Non-pigmented ciliary epithelial cell (primary cell): ENCODE measurements at places on chromosomes 6 and 20.

GRCh38 chr6:31299947-31300346, 28.1 kb upstream of the HLA-C start:
- no peak for DNase-seq

GRCh38 chr20:33250666-33251065, 14.9 kb downstream of the BPIFA1 start:
- no peak for DNase-seq

GRCh38 chr20:59794555-59794954, 138.9 kb downstream of the SYCP2 start:
- no peak for DNase-seq

GRCh38 chr6:145028144-145028818, 707.0 kb downstream of the EPM2A start:
- no peak for DNase-seq

DNA sequence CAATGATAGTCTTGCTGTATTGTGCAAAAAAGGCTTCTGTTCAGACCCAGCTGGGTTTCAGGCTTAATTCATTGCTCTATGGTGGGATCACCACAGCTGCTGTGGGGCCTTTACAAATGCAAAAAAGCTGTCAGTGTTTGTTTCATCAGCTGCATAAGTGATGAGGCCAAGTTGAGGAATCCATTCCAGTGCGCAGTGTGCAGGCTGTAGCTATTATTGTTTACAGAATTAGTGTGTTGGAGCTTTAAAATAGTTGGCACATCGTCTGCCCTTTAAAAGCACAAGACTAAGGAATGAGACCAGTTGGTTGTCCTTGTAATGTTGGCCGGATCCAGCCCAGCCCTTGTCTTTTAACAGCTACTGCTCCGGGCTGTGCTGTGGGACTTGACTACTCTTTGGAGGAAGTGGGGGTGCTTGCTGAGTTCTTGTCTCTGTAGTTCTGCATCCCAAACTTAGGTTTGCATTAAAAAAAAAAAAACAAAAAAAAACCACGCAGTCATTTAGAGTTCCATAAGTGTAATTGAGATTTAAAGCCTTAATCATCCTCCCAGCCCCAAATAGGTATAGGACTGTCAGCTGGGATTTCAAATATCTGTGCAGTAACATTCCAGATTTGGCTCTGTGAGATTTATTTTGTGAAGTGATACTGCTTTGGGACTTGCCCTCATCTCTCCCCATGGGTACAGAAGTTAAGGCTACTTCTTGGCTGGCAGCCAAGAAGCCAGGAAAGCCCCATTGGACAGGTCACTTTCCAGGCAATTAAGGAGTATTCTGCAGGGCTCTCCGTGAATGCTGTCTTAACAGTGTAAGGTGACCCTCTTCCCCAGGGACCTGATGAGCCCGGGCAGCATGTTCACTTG, 19.3 kb downstream of the JARID2 start:
- DNase-seq, result no peak

DNA sequence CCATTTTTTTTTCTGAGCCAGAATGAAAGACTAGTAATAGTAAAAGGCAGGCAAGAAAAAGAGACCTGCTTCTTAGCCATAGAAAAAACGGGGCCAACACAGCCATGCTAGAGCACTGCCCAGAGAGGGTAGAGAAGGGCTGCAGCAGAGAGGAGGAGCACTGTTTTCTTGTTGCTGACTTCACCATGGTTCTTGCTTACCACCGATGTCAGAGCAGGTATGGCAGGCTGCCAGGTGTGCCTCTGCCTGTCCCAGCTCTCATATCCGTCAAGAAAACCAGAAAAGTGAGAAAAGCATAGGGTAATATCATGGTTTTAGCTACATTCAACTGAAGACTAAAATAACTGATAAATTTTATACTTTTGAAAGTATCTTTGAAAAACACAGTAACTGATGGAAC, 60.7 kb downstream of the DTNBP1 start:
- DNase-seq, result no peak

DNA sequence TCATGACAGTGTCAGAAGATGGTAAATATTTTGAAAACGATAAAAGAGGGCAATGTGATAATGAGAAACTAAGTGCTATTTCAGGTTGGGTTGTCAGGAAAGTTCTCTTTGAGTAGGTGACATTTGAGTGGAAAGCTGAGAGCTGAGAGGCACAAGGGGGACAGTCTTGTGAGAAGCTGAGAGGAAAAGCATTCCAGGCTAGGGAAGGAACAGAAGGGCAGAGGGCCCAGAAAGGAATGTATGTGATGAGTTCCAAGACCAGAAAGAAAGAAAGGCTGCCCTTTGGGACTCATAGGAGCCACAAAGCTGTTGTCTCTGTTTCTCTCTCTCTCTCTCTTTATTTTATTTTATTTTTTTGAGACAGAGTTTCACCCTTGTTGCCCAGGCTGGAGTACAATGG, 7.6 kb upstream of the RNF182 start:
- DNase-seq, result no peak
